ENCODE measurements at places on chromosomes 4 and X.

- DNase-seq, result no peak
Measured at GRCh38 chr4:86942185-86942666, 7.4 kb downstream of the AFF1 start.

- no peak for DNase-seq
Measured at GRCh38 chr4:102326951-102327350, 18.3 kb downstream of the SLC39A8 start.

DNA sequence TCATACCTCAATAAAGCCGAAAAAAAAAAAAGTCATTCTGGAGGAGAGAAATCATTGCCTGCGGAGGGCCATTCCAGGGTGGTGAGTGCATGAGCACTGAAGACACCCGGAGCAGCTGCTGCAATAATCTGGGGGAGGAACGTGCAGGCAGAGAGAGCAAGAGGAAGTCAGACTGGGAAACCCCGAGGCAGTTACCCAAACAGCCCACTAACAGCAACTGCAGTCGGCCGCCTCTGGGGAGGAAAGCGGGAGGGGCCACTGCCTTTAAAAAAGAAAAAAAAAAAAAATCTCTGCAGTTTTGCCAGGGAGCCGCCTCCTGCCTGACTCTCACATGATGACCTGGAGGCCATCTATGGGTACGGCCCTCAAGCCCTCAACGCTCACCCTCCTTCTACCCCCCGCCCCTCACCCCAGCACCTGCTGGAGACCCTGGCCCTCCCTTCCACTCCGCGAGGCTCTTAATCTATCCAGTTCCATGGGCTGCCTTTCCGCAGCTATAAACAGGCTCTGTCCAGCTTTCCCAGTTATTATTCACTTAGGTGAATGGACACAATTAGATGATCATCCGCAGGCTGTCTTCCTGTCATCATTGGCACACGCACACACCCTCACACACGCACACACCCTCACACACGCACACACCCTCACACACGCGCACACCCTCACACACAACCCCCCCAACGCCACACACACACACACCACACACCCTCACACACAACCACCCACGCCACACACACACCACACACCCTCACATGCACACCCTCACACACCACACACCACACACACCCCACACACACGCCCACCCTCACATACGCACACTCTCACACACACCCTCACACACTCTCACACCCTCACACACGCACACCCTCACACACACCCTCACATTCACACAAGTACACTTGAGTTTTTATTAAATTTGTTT, 3.4 kb upstream of the AVPR2 start:
- DNase-seq, result peak; percentile 56

DNA sequence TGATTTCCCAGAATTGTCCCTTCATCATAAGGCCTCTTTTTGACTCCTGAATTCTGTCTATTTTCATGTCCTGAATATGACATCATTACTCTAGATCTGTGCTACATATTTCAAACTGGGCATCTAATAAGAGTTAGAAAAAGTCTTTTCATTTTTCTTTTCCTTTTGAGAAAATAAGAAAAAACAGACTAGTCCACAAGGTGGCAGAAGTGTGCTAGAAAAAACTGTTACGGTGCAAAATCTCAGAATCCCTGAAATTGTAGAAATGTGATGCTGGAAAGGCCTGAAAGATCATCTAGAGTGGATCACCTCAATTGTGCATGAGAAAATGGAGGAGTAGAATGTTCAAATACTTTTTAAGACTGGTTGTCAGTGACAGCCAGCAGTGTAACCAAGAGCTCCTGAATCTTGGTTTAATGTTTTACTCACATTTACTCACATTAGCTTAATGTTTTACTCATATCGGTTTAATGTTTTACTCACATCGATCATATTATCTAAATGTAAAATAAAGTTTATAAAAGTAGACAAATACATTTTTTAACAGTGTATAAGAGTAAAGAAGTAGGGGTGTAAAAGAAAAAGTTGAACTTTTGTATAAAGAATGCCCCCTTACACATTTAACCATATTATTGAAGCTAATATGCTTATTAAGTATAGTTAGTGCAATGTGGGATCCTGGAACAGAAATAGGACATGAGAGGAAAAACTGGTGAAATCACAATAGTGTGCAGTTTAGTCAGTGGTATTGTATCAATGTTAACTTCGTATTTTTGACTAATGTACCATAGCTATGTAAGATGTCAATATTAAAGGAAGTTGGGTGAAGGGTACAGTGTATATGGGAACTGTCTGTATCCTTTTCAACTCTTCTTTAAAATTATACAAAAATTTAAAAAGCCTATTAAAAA, 15.2 kb downstream of the ASB11 start:
- no peak for DNase-seq

DNA sequence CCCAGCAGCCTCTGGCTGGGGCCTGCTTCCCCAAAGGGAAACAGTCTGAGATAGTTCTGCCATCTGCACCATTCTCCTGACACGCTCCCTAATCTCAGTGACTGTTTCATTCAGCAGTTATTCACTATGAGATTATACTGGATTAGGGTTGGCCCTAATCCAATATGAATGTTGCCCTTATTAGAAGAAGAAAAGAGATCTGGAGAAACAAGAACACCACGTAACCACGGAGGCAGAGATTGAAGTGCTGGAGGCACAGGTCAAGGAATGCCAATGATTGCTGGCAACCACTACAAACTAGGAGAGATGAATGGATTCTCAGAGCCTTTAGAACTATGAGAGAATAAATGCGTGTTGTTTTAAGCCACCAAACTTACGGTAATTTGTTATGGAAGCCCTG, 7.4 kb downstream of the ACOX3 start:
- no peak for DNase-seq

DNA sequence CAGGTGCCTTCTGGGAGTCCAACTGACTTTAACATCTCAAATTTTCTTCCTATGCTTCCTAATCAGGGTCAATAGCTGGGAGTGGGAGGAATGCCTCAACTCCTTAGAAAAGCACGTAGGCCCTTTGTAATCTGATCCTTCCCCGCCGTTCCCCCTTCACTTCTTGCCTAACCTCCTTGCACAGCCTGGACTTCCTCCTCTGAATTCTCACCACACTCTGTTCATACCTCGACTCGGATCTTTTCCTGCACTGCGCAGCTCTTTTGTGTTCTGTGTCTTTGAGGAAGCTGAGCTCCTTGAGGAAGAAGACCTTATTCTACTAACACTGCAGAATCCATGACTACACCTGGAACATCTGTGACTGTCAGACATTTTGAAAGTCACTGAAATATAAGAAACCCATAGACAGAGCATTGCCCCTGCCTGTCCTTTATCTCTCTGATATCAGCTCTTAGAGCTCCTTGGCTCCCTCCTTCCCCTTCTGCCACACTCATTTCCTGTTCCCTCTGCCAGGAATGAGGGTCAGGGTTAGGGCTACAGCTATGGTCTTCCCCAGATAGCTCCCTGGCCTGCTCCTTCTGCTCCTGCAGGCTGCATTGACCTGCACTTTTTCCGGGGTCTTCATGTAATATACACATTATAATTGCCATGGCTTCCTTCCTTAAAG, 140.2 kb upstream of the LDB2 start:
- no peak for DNase-seq

GRCh38 chrX:36626898-36627297, 381.3 kb upstream of the FAM47C start:
- no peak for DNase-seq

DNA sequence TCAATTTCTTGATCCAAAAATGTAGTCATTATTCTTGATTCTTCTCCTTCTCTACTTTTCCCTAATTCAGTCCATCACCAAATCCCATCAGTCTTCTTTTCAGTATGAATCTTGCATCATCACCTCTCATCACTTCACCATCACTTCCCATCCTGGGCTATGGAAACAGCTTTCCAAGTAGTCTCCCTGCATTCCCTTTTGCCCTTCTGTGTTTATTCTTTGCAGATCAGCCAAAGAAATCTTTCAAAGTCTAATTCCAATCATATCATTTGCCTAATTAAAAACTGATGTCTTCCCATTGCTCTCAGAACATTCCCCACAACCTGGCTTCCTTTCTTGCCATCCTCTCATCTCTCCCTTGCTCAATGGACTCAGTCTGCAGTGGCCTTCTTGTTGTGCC, 201.7 kb upstream of the ADAMTS3 start:
- DNase-seq, result no peak

GRCh38 chr4:122845760-122846159, 19.1 kb downstream of the FGF2 start:
- DNase-seq, result no peak

GRCh38 chr4:73615613-73616012, 4.6 kb downstream of the RASSF6 start:
- peak; percentile 19 for DNase-seq

DNA sequence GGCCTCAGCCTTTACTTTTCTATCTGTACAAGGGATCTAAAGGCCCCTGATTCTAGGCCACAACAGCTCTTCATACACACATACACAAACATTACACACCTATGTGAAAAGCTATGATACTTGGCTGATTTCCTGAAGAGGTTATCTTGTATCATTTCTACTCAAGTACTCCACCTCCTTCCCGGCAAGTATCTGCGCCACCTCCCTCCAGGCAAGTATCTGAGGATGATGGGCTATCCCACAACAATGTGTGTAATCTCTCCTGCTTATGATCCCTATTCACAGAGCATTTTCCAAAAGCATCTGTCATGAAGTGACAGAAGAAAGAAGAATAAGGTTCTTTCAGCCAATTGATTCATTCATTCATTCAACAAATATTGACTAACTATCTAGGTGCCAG, 36.8 kb downstream of the AFAP1 start:
- no peak for DNase-seq

DNA sequence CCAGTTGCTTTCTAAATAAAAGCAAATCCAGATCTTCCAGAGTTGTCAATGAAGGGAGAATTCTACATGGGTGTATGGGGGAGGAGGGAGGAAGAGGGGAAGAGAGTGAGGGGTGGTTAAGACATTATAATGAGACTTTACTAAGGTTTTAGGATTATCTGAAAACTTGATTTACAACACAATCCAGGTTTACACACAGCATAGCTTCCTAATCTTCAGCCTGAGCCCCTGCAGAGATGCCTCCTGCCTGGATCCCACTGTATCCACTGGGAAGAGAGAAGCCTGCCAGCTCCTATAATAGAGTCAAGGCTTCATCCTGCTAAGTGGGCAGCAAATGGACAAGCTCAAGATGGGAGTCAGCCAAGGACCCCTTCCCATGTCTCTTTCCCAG, 85.6 kb upstream of the KIT start:
- no peak for DNase-seq

DNA sequence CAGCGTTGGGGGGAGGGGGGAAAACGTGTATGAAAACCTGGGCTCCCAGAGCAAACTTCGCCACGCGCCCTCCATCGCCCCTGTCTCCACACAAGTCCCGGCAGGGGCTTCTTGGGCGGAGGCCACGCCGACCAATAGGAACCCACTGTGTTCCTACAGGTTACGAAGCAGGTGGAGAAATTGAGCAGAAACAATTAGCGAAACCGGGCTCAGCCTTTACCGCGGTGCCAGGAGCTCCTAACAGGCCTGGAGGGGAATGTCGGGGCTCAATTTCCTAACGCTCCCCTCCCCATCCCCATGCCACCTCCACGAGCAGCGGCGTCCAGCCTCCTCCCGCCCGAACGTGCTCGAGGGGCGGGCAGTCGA, 589 bp upstream of the KIT start:
- peak; percentile 36 for DNase-seq

- peak; percentile 80 for DNase-seq
Measured at GRCh38 chr4:183142571-183143550, 43.8 kb downstream of the WWC2 start.

DNA sequence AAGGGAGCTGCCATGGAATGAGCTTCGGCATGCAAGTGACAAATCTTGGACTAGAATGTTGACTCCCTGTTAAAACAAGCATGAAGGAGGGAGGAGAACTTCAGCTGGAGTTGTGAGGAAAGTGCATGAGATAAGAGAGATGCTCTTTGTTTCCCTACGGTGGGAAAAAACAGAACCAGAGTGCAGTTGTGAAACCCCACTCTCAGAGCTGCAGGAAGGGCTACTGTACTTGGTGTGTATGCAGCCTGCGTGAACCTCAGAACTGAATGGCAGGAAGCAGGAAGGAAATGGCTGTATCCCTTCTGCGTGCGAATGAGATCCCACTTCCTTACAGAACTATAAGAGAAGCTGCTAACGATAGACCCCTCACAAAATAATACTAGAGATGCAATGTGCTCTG, 57.2 kb downstream of the EGF start:
- DNase-seq, result no peak

- DNase-seq, result no peak
Measured at GRCh38 chr4:173682609-173683008, 152.6 kb upstream of the HAND2 start.

- DNase-seq, result no peak
Measured at GRCh38 chr4:56681158-56681852, at the start of gene HOPX. Gene HOPX (minus strand): TSS chr4:56681296. CDS start chr4:56657816, 23,480 bp downstream.

DNA sequence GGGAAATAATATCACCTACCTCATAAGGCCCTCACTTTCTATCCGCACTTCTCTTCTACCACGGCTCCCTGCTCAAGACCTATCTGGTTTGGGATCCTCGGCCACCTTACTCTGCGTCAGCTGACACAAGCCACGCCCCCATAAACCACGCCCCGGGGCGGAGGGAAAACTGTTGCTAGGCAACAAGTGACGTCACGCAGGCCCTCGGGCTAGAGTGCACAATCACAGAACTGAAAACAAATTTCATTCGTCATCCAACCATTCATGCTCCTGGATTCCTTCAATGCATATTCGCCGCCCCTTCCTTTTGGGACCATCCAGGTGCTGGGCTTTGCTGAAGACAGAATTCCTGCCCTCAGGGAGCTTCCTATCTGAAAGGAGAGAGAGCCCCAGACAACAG, 66.3 kb downstream of the SMC1A start:
- DNase-seq, result no peak

- DNase-seq, result no peak
Measured at GRCh38 chr4:109015413-109015810, 252.6 kb upstream of the ETNPPL start.

- DNase-seq, result no peak
Measured at GRCh38 chrX:114932550-114932949, 84.9 kb downstream of the IL13RA2 start.

DNA sequence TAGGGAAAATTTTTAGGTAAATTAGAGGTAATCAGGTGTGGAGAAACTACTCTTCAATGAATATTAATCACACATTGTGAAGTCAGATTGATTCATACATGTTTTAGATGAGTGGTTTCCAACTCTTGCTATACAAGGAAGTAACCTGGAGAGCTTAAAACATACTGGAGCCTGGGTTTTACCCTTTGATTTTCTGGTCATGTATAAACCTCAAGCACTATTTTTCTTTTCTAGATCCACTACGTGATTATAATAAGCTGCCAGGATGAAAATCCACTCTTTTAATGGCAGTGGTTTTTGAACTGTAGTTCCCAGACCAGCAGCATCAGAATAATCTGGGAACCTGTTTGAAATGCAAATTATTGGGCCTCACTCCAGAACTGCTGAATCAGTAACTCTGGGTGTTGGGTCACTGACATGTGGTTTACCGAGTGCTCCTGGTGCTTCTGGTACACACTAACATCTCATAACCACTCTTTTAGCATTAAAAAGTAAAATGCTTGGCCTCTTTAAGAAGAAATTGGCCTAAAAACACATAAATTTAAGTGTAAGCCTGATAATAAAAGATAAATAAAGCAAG, 63.4 kb downstream of the DCAF12L1 start:
- DNase-seq, result no peak
